ENCODE measurements at places on chromosomes 2 and 18. TPM values are rescaled to one million over a fixed set of nuclear protein-coding genes. Genes with fewer than 3 reads are reported as not detected.
A peak's percentile ranks its signal among the peaks of the same experiment; 100 is the strongest.

DNA sequence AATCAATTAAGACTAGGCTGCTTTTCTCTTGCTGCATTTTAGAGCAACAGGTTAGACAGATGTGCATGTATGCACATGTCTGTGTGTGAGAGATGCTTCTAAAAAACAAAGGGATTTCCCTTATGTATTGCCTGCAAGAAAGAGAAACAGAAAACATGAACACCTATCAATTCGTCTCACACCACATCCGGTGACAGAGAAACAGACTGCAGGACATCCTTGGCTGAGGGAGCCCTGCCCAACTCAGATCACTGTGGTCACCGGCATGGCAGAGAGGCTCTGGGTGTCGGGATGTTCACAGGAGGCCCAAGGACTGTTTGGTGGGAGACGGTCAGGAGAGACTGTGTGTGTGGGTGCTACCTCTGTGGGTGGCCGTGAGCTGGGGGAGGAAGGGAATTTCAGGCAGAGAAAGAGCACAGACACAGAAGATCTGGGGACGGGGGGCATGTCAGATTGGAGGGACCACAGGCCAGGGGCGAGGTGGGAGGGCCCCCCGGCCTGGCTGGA is 24.9 kb downstream of the FHL2 start:
- DNase-seq: peak; percentile 10
- H3K27me3 ChIP-seq: peaks cover 6% of the 10 kb centered on the region
- peaks cover 17% of the 10 kb centered on the region for H3K4me1 ChIP-seq
- peak overlapping the region; percentile 84 for H3K27ac ChIP-seq
- H3K36me3 ChIP-seq: no peaks in the 10 kb centered on the region
- peak overlapping the region; percentile 72 for H3K4me3 ChIP-seq

GRCh38 chr2:233820774-233821105 is 33.6 kb downstream of the HJURP start:
- peaks cover 6% of the 10 kb centered on the region for H3K27me3 ChIP-seq
- no peaks in the 10 kb centered on the region for H3K36me3 ChIP-seq
- no peak for DNase-seq

DNA sequence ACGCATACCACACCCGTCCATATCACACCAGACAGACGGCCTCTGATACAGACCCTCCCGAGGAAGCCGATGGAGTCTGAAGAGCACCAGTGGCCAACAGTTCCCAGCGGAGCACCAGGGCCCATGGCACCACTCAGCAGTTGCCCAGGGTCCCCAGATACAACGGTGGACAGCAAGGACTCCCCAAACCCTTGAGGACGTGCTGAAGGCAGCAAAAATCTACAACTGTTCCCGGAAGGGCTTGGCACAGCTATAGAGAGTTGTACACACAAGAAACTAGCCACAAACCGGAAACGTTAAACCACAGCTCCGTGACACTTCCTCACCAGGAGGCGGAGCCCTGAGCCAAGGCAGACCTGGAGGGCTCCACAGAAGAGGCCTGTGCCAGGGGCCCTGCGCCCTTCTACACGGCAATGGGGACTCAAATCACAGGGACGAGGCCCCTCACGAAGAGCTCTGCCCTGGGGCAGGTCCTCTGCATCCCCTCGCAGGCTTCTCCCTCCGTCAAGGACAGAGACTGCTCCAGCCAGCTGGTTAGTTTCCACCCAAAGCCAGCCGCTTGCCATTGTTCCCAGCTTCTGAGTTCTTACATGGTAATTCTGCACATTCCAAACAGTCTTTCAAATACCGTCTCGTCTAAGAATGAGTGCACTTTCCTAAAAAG is 133.4 kb downstream of the HDAC4 start:
- DNase-seq: peak; percentile 93
- no peaks in the 10 kb centered on the region for H3K36me3 ChIP-seq
- peaks cover 20% of the 10 kb centered on the region for H3K27me3 ChIP-seq
- H3K4me1 ChIP-seq: peaks cover 84% of the 10 kb centered on the region

CYP20A1 gene
- polyA plus RNA-seq: 24.7 TPM

DNA sequence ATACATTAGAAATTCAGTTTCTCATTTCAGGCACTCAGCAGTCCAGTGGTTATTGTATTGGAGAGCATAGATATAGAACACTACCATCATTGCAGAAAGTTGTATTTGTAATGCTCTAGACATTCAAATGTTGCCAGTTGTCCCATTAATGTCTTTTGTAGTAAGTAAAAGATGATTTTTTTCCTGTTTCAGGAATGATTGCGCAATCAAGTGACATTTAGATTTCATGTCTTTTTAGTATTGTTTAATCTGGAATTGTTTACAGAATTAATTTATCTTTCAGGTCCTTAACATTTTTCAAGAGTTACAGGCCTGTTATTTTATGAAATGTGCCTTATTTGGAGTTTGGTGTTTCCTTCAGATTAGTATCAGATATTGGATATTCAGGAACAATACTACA is 134.7 kb downstream of the MSTN start:
- H3K4me3 ChIP-seq: no peak overlapping the region
- H3K27ac ChIP-seq: no peak overlapping the region
- H3K36me3 ChIP-seq: no peaks in the 10 kb centered on the region
- no peak for DNase-seq

DNA sequence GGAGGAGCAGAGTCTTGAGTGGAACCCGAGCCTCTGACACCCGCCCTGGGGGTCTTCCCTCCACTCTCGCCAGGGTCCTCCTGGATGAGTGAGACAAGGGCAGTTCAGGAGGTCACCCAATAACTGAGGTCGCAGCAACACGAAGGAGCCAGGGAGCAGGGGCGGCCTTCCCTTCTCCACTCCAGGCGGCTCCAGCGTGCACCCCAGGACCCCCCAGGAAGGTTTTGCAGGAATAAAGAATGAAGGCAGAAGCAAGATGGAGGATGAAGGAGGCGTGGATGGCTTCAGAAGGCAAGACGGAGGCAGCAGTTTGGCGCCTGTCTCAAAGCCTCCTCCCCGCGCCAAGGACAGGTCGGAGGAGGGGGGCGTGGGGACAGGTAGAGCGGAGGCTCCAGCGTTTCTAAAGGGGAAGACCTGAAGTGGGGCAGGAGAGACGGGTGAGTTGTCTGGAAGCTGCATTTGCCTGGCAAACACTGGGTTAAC is 579 bp upstream of the ITM2C start:
- no peak for DNase-seq
- H3K27me3 ChIP-seq: peaks cover 25% of the 10 kb centered on the region
- H3K36me3 ChIP-seq: no peaks in the 10 kb centered on the region
- H3K27ac ChIP-seq: peak overlapping the region; percentile 61
- H3K4me3 ChIP-seq: peak overlapping the region; percentile 82
- H3K4me1 ChIP-seq: peaks cover 54% of the 10 kb centered on the region

- DNase-seq: no peak
- H3K27ac ChIP-seq: no peak overlapping the region
- H3K4me3 ChIP-seq: no peak overlapping the region
Measured at GRCh38 chr2:96832754-96833507, 10.9 kb downstream of the ANKRD23 start.

DNA sequence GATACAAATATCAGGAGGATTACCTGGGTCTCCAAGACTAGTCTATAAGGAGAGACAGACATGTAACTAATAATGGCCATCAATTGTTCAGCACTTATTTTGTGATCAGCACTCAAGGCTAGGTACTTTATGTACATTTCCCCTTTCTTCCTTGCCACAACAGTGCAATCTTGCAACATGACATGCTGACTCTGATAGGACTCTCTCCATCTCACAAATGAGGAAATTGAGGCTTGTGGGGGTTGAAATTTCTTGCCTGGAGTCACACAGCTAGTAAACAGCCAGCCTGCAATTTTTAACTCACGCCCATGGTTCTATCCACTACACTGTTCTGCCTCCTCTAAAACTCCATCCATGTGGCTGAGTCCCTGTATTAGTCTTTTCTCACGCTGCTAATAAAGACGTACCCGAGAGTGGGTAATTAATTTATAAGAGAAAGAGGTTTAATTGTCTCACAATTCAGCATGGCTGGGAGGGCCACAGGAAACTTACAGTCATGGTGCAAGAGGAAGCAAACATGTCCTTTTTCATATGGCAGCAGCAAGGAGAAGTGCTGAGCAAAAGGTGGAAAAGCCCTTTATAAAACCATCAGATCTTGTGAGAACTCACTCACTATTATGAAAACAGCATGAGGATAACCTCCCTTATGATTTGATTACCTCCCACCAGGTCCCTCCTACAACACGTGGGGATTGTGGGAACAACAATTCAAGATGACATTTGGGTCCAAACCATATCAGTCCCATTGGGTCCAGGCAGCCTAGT is 302.4 kb downstream of the PLCL1 start:
- no peak for DNase-seq
- no peak overlapping the region for H3K27ac ChIP-seq
- no peaks in the 10 kb centered on the region for H3K36me3 ChIP-seq
- H3K27me3 ChIP-seq: no peaks in the 10 kb centered on the region

FAM98A gene
- polyA plus RNA-seq: 7.3 TPM

DNA sequence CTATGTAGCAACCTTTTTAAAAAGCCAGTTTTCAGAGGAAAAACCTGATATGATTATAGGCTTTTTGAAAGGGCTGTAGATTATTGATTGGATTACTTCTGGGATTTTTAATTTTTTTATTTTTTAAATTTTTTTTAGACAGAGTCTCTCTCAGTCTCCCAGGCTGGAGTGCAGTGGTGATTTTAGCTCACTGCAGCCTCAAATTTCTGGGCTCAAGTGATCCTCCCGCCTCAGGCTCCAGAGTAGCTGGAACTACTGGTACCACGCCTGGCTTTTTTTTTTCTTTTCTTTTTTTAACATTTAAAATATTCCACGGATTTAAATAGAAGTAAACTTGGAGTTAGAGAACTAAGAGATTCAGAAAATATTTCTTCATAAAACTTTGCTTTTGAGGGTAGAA is 1.2 kb downstream of the MRPL19 start:
- peaks cover 57% of the 10 kb centered on the region for H3K4me1 ChIP-seq
- H3K27ac ChIP-seq: peak overlapping the region; percentile 77
- peaks cover 8% of the 10 kb centered on the region for H3K36me3 ChIP-seq
- H3K27me3 ChIP-seq: no peaks in the 10 kb centered on the region
- no peak for DNase-seq
